A549 treated with GW870086 at 1 μM for 4 hours (cell line): ENCODE measurements at places on chromosomes 11 and 22. TPM values are rescaled to one million over a fixed set of nuclear protein-coding genes. Genes with fewer than 3 reads are reported as not detected.

Gene SCGB2A2
- total RNA-seq, result not detected in 5 replicates

Gene SERPING1
- 0.34 to 1.2 TPM (median 0.87 TPM) in 5 replicates for total RNA-seq

Gene OR52H1
- not detected in 5 replicates for total RNA-seq

Gene LSP1
- 1.2 to 3.2 TPM (median 2.2 TPM) in 5 replicates for total RNA-seq

Gene PRCP
- 47.1 to 51.3 TPM (median 50.3 TPM) in 5 replicates for total RNA-seq

Gene PSMD13
- 165 to 200 TPM (median 177 TPM) in 5 replicates for total RNA-seq

Gene TAF1D
- total RNA-seq, result 92.2 to 101 TPM (median 98.7 TPM) in 5 replicates

Gene KRTAP5-1
- total RNA-seq, result not detected in 5 replicates

Gene SLC29A2
- 3.5 to 5.7 TPM (median 5.3 TPM) in 5 replicates for total RNA-seq

Gene GNAZ
- total RNA-seq, result 1.9 to 3.0 TPM (median 2.5 TPM) in 5 replicates

Gene RIC3
- 1.4 to 3.2 TPM (median 2.1 TPM) in 5 replicates for total RNA-seq

Gene HTR3A
- total RNA-seq, result not detected in 5 replicates

Gene HDHD5
- total RNA-seq, result 40.2 to 46.8 TPM (median 46.5 TPM) in 5 replicates

Gene RRP7A
- 45.1 to 65.1 TPM (median 56.7 TPM) in 5 replicates for total RNA-seq

Gene WT1
- 4.6 to 6.0 TPM (median 5.1 TPM) in 5 replicates for total RNA-seq

Gene RASL10A
- total RNA-seq, result 0.36 to 0.62 TPM (median 0.52 TPM) in 3 of 5 replicates, not detected in the others

Gene OR51E2
- total RNA-seq, result not detected in 5 replicates

Gene TREH
- not detected in 5 replicates for total RNA-seq

Gene C11orf87
- total RNA-seq, result 0.07 TPM in 1 of 5 replicates, not detected in the others

Gene IRAG1
- total RNA-seq, result 0.05 to 0.15 TPM (median 0.11 TPM) in 4 of 5 replicates, not detected in the other

Gene PRR5
- total RNA-seq, result 11.0 to 16.5 TPM (median 14.6 TPM) in 5 replicates

Gene OMP
- total RNA-seq, result not detected in 5 replicates

Gene SSH3
- total RNA-seq, result 16.6 to 32.1 TPM (median 27.6 TPM) in 5 replicates

Gene TP53I11
- 39.5 to 49.1 TPM (median 44.7 TPM) in 5 replicates for total RNA-seq

Gene GAS2
- 0.27 to 0.98 TPM (median 0.58 TPM) in 5 replicates for total RNA-seq

Gene PDE2A
- total RNA-seq, result 1.2 to 2.3 TPM (median 1.9 TPM) in 5 replicates

Gene MMP13
- total RNA-seq, result not detected in 5 replicates

Gene OR4A16
- not detected in 5 replicates for total RNA-seq

Gene OR2AT4
- not detected in 5 replicates for total RNA-seq

Gene PSMC3
- 180 to 224 TPM (median 193 TPM) in 5 replicates for total RNA-seq

Gene SMTNL1
- total RNA-seq, result not detected in 5 replicates

Gene POLA2
- total RNA-seq, result 11.8 to 20.5 TPM (median 13.7 TPM) in 5 replicates

Gene ATF4
- 303 to 397 TPM (median 359 TPM) in 5 replicates for total RNA-seq

Gene CALCA
- 0.07 to 0.19 TPM (median 0.14 TPM) in 3 of 5 replicates, not detected in the others for total RNA-seq

Gene F2
- total RNA-seq, result 1.9 to 2.6 TPM (median 2.2 TPM) in 5 replicates

Gene PARVA
- 24.6 to 26.9 TPM (median 25.9 TPM) in 5 replicates for total RNA-seq

Gene ACTN3
- total RNA-seq, result 0.05 TPM in 1 of 5 replicates, not detected in the others

Gene TEX12
- 0.17 TPM in 1 of 5 replicates, not detected in the others for total RNA-seq

Gene EMID1
- 0.23 to 0.74 TPM (median 0.45 TPM) in 5 replicates for total RNA-seq

Gene RDX
- total RNA-seq, result 82.3 to 140 TPM (median 126 TPM) in 5 replicates

Gene ADM
- total RNA-seq, result 104 to 145 TPM (median 115 TPM) in 5 replicates

Gene ST14
- 0.09 to 0.30 TPM (median 0.14 TPM) in 5 replicates for total RNA-seq

Gene HDAC10
- total RNA-seq, result 8.0 to 14.0 TPM (median 11.7 TPM) in 5 replicates

Gene KCTD17
- total RNA-seq, result 19.3 to 28.7 TPM (median 27.2 TPM) in 5 replicates

Gene SYT9
- total RNA-seq, result 0.15 to 0.26 TPM (median 0.16 TPM) in 5 replicates
